ENCODE measurements at places on chromosomes 16 and 17.

- DNase-seq = no peak
These were observed 5.7 kb downstream of the RMI2 start for GRCh38 chr16:11350921-11351335.

DNA sequence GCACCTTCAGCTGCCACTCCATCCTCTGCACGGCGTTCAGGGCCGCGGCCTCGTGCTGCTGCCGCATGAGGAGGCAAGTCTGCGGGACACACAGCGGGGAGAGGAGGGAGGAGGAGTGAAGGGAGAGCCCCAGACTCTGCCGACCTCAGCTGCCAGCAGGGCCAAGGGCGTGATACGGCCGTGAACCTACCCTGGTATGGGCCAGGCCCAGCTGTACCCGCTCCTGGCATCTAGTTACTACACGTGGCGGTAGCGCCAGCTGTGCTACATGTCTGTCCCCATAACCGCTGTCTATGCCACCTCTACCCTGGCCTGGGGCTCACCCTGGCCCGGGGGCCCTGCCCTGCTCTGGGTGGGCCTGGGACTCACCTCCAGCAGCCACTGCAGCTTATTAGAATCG is 51.1 kb downstream of the ZNF778 start:
- DNase-seq = no peak

- DNase-seq = peak; percentile 75
These were observed at the start of gene SRL for GRCh38 chr16:4241928-4242283. Gene SRL, minus strand, starts transcription at chr16:4242080. Its CDS starts 13 bp downstream, at chr16:4242067.

DNA sequence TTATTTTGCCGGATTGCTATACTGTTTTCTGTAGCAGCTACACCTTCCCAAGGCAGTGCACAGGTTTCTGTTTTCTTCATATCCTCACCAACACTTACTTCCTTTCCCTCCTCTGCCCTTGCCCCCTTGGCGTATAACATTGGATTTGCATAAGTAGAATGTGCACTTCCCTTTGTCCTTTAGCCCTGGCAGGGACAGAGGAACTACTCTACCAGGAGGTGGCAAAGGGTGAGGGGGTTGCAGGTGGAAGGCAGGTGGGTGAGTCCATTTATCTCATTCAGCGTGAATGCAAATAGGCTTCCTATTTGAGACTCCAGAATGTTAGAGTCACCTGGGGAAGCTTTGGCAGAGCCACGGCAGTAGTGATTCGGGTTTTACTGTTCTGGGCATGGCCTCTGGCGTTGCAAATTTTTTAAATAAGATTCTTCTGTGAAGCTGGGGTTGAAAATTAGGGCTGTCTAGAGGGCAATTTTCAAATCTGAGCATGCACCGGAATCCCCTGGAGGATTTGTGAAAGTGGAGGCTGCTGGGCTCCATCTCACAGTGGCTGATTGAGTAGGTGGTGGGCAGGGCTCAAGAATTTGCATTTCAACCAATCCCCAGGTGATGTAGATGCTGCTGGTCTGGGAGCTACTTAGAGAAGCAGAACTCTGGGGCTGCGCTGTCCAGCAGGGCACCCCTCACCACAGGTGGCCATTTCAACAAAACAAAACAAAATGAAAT is 84.7 kb downstream of the PLCG2 start:
- no peak for DNase-seq

GRCh38 chr17:68498479-68499326 is 13.5 kb upstream of the PRKAR1A start:
- DNase-seq = no peak

GRCh38 chr16:79463841-79464240 is 136.7 kb downstream of the MAF start:
- no peak for DNase-seq

DNA sequence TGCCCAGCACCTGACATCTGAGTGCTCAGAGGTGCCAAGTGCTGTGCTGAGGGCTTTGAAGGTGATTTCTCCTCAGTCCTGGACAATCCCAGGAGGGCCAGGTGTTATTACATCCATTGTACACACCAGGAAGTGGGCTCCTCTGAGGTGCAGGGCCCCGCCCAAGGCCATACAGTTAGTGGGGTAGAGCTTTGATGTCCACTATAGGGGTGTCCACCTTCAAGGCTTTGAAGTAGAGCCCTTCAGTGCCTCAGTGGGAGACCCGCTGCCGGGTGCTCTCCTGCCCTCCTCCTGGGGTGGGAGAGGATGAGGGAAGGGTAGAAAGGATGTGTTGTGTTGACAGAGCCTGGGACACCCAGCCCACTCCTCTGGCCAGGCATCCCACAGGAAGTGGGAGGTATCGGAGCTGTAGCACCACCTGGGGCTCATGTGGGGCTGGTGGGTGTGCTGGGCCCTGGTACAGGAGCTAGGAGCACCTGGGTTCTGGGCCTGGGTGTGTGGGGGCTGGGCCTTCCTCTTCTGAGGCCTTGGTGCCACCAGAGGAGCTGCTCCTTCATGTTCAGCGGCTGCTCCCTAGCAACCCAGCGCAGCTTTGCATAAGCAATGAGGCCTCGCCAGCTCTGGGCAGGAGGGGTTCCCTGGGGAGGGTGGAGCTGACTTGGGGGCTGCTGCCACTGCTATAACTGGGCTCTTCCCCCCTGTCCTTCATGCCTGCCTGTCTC is 7.4 kb downstream of the LASP1 start:
- no peak for DNase-seq

- DNase-seq = no peak
These were observed 12.2 kb downstream of the C16orf95 start for GRCh38 chr16:87304951-87305350.

DNA sequence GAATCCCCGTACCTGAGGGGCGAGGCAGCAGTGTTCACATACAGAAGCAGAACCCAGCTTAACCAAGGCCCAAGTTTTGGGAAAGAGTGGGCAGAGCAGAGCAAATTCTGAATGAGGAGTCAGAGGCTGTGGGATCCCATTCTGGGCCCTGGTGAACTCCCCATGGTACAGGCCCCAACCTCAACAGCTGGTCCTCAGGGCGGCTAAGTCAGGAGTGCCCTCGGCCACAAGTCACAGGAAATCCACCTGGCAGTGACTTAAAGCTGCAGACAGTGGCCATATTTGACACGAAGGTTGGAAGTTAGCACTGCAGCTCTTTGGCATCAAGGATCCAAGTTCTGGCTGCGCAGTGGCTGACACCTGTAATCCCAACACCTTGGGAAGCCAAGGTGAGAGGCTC is 237.1 kb downstream of the PARN start:
- DNase-seq = no peak

- DNase-seq = no peak
These were observed 13.1 kb downstream of the CCR7 start for GRCh38 chr17:40551879-40552768.

DNA sequence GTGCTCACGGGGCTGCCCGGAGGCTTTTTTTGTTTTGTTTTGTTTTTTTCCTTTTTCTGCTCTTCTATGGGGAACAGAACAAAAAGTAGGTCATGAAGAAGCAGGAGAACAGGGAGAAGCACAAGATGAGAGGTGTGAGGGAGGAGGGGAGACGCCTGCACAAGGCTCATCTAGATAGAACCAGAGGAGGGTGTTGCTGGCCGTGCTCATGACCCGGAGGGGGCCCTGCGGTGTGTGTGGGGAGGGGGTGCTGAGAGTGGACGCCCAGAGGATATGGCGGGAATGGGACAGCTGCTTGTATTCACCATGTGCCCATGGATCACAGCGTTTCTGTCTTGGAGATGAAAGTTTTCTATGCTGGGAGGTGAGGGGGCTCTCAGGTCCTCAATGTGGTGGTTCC is 183.7 kb downstream of the FOXL1 start:
- no peak for DNase-seq

DNA sequence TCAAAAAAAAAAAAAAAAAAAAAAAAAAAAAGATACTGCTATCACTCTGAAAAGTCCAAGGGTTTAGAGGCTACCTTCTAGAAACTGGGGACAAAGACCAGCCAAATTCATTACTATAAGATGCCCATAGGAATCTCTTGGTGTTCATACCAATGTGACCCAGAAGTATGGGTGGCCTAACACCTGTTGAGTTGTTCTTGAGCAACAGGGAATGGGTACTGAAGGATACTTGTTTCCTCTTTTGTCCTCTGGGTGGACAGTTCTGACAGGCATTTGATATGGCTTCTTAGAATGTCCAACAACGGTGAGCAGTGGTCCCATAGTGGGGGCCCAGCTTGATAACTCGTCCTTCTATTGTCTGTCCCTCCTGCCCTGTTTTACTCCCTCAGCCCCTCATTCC is 141.4 kb upstream of the PLEKHM1 start:
- DNase-seq = no peak

DNA sequence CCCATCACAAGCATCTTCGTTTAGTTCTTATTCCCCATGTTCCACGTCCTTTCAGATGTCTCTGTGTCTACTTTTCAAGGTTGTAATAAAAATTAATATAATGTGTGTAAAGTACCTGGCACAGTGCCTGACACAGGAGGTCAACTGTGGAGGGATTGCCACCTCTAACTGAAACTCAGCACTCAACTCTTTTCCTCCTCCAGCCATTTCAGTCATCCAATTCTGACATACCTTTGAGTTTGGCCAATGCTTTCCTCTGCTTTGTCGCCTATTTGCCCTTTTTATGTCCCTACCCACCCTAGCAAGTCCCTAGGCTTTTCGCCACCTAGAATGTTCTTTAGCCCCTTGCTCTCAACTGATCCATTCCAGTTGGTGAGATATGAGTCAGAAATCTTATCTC is 1.6 kb downstream of the UBE2Z start:
- peak; percentile 10 for DNase-seq

DNA sequence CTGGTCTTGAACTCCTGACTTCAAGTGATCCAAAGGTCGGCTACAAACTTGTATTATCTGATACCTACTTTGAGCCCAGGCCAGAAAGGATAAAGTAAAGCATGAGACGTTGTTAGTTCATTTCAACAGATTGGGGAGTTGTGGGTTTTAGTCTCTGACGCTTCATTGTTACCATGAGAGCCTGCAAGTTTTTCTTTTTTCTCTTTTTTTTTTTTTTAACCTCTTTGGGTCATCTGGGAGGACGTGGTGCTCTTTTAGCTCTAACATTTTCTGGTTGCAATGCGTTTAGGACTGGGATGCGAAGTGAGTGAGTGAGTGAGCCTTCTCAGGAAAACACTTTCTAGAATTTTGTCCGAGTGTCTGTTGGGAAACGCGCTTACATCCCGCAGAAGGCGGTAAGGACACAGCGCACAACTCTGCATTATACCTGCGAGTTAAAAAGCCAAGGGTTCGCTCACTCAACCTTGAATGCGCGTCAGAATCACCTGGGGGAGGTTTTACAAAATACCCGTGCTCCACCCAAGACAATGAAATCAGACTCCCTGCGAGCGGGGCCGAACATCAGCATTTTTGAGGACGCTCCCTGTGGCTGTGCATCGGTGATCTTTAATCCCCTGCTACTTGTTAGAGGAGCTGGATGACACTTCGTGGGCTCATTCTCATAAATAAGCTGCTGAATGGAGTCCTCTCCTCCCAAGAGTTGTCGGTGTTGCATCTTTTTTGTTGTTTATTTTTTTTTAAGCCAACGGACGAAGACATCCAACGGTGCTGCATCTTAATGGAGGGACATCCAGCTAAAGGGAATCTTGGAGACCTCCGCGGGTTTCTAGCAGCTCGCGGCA is 629 bp upstream of the RNF135 start:
- peak; percentile 64 for DNase-seq

DNA sequence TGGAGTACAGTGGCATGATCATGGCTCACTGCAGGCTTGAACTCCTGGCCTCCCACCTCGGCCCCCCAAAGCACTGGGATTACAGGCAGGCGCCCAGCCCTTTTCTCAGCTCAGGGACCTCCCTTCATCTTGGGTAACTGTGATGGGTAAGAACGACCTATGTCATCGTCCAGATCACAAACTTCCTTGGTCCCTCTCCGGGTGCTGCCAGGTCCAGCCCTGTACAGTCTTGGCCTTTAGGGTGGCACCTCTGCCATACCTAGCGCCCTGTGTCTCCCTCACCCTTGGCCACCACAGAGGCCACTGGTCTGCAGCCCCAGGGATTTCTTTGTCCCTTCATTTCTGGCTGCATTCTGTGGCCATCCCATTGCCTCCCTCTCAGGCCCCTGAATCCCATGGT is 29.7 kb upstream of the ZFP90 start:
- DNase-seq = no peak

DNA sequence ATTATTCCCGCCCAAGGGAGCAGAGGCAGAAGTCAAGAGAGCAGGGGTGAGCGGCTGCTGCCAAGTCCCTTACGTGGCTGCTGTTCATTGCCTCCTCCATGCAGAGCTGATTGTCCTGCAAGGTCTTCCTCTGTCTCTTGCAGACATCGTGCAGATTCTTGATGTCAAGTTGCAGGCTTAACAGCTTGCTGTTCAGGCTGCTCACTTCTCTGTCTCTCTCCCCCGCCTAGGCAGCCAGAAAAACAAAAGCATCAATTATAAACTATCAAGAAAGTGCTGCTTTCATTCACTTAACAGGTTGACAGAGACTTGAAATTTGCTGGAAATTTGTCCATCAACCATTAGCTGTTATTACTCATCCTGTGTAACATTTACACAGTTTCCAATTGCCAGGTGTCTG is 7.3 kb downstream of the PMFBP1 start:
- no peak for DNase-seq

DNA sequence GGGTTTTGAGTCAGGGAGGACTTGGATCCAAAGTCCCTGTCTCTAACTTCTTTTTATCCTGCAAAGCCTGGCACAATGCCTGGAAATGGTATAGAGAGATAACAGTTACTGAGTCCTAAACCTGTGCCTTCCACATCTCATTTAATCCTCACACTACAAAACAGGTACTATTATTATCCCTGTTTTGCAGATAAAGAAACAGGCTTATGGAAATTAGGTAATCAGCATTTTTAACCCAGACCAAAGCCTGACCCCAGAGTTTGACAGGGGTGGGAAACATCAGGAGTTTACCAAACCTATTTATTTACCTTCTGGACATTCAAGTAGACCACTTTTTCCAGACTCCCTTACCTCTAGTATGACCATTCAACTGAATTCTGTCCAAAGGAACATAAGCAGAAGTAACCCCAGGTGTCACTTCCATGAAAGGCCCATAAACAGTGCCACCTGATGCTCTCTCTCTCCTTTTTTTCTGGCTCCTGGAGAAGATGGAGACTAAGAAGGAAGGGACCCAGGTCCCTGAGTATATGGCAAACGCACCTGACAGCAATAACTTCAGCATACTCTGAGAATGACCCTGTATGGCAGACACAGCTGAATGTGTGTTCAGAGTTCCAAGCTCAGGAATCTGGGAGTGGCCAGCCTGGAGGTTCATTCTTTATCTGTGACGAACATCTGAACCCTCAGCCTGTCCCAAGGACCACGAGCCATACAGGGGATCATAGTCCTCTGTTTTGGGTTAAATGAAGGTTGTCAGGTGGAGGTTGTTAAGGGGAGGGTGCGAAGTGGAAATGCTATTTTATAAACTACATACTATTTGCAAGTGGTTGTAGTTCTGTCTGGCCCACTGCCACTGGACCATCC is 62.7 kb downstream of the HLF start:
- DNase-seq = no peak

Data from thyroid gland (tissue), 4 donors.